Myocyte (in vitro differentiated cells): ENCODE measurements at places on chromosomes 12 and 14. TPM values are rescaled to one million over a fixed set of nuclear protein-coding genes. Genes with fewer than 3 reads are reported as not detected.

Gene TMTC2
- 0.62 and 0.78 TPM in 2 replicates for total RNA-seq

Gene KIF5A
- total RNA-seq: not detected in 2 replicates

Gene ACOT2
- 102 and 111 TPM in 2 replicates for total RNA-seq

Gene ACTN1
- total RNA-seq: 171 and 188 TPM in 2 replicates

Gene KCNA5
- total RNA-seq: not detected in 2 replicates

Gene TCL1A
- total RNA-seq: not detected in 2 replicates

Gene AJUBA
- 150 and 178 TPM in 2 replicates for total RNA-seq

Gene TAS2R31
- total RNA-seq: 0.99 and 2.2 TPM in 2 replicates

DNA sequence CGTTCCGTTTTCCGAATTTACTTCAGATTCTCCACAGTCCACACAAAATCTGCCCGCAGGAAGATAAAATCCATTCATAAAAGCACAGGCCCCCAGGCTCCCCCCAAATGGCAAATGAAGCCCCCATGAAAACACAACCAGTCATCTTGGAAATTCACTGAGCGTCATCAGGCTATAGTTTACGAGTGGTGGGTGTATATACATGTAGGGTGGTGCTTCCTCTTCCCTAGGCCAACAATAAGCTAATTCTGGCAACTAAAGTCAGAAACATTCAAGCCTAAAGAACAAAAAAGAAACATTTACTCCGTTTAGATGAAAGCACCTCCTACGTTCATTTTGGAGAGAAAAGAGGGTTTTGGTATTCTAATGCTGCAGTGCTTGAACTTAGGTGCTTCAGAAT, 5.8 kb downstream of the GPR68 start:
- no peak for DNase-seq

DNA sequence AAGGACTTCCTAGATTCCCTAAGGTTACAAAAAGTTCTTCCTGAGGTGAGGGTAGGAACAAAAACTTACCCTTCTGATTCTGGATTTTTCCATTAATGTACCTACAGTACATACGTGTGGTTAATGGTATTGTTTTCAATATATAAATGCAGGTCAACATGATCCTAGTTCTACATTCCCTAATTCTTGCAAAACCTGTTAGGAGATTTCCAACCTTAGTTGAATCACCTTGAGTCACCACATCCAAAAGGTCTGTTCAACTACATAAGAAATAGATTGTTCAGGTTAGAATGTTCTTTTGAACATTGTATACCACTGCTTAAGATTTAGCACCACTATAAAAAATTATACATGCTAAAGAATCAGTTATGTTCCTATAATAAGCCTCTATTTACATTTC, 118.9 kb downstream of the GARIN6 start:
- DNase-seq: no peak

DNA sequence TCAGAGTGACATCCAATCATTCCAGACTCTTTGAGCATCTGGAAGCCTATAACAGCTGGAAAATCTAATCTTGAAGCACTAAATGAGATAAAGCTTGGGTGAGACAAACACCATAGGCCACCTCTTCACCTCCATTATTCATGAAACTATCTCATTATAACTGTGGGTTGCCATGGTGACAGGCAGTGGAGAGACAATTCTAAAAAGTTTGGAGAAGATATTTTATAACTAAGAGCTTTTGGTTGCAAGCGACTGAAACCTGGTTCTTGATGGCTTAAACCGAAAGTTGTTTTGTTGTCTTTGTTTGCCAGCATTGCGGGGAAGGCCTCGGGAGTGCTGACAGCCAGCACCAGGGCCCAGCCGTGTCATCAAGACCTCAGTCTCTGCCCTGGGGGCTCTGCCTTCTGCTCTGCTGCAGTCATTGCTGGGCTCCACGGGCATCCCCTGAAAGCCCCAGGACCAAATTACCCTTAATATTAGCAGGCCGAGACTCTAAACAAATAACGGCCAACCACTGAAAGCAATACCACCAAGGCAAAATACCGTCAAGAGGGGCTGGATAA, 353.6 kb upstream of the SFSWAP start:
- no peak for DNase-seq

DNA sequence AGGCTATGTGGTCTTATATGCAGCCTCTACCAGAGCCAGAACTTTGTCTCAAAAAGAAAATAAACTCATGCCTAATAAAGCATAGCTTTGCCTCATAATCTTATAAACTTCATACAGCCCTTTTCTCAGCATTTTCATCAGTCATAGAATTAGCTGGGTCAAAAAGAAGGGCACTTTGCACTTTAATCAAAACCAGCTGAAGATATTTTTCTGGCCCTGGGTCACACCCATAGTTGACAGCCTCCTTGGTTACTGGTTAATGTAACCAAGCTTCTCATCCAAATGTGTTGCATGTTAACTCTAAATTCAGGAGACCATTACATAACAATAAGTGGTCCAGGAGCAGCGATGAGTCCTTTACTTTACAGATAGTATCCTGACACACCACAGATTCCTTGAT, 558.2 kb downstream of the FLRT2 start:
- DNase-seq: no peak

- DNase-seq: peak; percentile 57
Observed at GRCh38 chr12:58916921-58917511, 3.3 kb downstream of the LRIG3 start.

GRCh38 chr12:76156726-76157125, 72.2 kb upstream of the NAP1L1 start:
- DNase-seq: no peak

DNA sequence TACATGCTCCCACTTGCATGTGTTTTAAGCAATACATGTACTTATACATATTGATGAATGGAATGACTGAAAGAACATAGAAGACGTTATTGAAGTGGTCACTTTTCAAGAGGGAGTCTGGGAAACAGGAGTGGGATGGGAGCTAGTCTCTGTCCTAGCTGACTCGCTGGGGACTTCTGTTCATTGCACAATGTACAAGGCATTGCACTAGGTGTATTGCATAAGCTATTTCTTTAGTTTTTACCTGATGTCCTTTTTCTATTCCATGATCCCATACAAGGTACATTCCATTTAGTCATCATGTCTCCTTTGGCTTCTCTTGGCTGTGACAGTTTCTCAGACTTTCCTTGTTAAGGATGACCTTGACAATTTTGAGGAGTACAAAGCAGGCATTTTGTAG, 4.0 kb upstream of the MYO1H start:
- no peak for DNase-seq

- DNase-seq: no peak
Observed at GRCh38 chr12:94488463-94488862, 28.8 kb upstream of the CEP83 start.

- no peak for DNase-seq
Observed at GRCh38 chr14:95236221-95236620, 78.9 kb upstream of the DICER1 start.

DNA sequence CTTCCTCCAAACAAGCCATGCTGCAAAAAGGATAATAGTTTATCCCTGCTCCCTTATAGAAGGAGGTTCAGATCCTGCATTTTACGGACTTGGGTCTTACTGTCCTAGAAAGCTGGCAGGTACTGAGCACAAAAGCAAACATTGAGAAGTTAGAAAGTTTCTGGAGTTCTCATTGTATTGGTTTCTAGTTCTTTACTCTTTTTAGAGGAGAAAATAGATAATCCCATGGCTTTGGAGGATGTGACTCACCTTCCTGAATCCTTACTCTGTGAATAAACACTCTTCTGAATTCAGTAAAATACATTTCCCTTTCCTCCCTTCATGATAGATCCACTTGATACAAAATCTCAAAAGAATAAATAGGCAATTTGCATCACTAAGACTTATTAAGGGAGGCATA, 188.9 kb downstream of the NPAS3 start:
- DNase-seq: no peak

- peak; percentile 57 for DNase-seq
Observed at GRCh38 chr14:95387826-95388445, 68.2 kb upstream of the CLMN start.

GRCh38 chr12:123877968-123878367, 94.7 kb downstream of the CCDC92 start:
- DNase-seq: no peak

DNA sequence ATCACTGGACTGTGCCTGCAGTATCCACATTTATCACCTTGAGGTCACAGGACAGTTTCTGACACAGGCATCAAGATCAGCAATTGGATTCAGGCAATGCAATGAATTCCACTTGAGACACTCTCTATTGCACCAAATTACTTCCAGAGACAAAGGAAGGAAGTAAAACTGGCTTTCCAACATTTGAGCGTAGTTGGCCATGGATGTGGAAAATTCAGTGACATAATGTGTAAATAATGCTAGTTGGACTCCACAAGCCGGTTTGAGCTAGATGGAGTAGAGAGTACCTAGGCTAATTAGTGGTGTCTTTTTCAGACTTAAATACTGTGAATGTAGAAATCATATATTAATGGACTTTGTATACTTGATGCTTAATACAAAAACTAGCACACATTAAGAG, 168.3 kb upstream of the SYT1 start:
- DNase-seq: no peak

- no peak for DNase-seq
Observed at GRCh38 chr12:58727521-58727920, 192.8 kb downstream of the LRIG3 start.

- DNase-seq: no peak
Observed at GRCh38 chr14:31206536-31207286, 882 bp downstream of the HECTD1 start.

DNA sequence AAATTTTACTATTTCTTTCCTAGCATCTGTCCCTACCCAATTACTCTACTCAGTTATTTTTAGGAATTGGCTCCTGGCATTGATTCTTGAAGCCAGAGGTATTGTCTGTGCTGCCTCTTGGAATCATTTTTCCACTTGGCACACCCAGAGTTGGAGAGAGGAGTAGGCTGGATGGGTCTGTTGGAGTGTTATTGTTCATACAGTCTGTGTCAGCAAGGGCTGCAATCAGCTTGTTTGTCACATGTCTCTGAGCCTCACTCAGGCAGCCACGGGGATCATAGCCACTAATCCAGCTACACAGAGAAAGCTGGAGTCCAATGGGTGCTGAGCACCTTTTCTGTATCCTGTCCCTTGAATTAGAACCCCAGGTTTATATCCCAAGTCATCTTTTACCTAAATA, 176.0 kb upstream of the DYRK2 start:
- DNase-seq: peak; percentile 50

DNA sequence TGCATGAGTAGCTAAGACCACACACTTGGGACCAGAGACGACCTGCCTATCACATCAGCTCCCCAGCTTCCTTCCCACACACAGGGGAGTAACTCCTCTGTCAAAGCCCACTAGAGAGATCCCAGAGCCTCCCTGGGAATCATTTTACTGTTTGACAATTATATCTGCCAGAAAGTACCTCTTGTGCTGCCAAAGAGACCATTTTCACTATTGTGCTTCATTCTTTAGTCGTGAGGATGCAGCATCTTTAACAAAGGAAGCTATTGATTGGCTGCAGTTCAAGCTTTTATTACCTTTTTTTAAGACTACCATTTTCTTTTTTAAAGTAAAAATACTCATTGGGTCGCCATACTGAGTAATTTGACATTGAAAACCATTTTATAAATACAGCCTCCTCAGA, 194.5 kb upstream of the RGS6 start:
- DNase-seq: no peak

DNA sequence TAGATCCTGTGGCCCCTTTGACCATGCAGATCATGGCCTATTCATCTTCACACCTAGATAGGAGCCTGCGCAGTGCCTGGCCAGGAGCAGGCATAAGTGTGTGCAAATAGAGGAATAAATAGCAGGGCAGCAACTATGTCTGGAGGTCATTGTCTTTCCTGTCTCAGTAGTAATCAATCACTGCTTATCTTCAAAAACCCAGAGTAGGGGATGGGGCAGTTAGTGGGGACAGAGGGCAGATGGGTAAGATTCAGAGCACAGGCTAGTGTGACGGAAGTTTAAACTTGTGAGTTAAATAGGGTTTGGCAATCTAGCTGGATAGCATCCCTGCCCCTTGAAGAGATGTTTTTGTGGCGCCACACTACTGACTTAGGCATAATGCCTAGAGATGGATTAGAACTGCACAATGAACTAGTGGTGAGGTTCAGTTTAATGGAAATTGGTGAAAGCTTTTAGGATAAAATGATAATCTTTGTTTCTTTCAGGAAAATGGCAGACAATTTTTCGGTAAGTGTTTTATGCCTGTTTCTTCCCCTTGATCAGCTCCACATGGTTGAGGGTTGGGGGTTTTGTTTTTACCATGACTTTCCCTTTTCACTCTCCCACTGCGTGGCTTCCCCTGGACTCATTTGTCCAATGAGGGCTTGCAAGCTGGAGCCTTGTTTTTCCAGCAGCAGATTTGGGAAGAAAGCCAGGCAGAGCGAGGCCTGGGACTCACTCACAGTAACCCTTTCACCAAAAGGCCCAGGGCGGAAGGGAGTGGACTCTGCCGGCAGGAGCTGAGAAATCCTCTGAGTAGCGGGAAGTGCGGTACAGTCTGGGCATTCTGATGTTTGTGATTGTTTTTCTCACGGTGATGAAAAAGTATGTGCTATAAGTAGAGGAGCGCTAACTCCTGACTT, 8.1 kb downstream of the LGALS3 start:
- peak; percentile 89 for DNase-seq

GRCh38 chr14:80845856-80846255, 95.7 kb downstream of the CEP128 start:
- DNase-seq: no peak

- DNase-seq: no peak
Observed at GRCh38 chr12:11727133-11727664, 77.7 kb downstream of the ETV6 start.

GRCh38 chr14:80784820-80785219, 156.7 kb downstream of the CEP128 start:
- DNase-seq: no peak

GRCh38 chr14:85604714-85605113, 74.8 kb downstream of the FLRT2 start:
- DNase-seq: no peak

GRCh38 chr12:67692966-67693365, 44.4 kb downstream of the DYRK2 start:
- no peak for DNase-seq

- peak; percentile 53 for DNase-seq
Observed at GRCh38 chr14:58428118-58428683, 682 bp downstream of the KIAA0586 start.

GRCh38 chr12:53182903-53183302, 2.2 kb upstream of the CSAD start:
- no peak for DNase-seq
